GM23338 (cell line): ENCODE measurements at places on chromosomes 5 and 9. TPM values are rescaled to one million over a fixed set of nuclear protein-coding genes. Genes with fewer than 3 reads are reported as not detected.

GRCh38 chr9:91056917-91057316, 255.3 kb downstream of the SYK start:
- DNase-seq, result no peak

TMEFF1 gene
- 75.8 and 85.2 TPM in 2 replicates for total RNA-seq

FAM221B gene
- total RNA-seq, result not detected in 2 replicates

DNA sequence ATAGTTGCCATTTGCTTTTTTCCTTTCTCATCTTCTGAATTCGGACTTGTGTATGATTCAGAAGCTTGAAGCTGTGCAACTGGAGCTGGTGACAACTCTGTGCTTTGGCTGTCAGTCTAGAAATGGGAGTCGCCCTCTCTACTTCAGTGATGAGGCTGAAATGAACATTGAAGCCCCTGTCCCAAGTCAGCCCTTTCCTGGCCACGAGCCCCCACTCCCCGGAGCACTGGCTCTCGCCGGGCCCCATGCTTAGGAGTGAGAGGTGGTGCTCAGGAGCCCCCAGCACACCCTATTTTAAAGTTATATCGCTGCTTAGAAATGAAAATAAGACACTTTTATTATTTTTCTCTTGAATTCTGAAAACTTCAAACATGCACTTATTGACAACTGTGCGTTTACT, 66.0 kb downstream of the PSMB7 start:
- DNase-seq, result no peak

GABRG2 gene
- total RNA-seq, result 3.1 and 3.5 TPM in 2 replicates

- DNase-seq, result no peak
Measured at GRCh38 chr5:155222393-155222792, 208.8 kb downstream of the KIF4B start.
